ENCODE measurements at places on chromosomes 16 and 17.

DNA sequence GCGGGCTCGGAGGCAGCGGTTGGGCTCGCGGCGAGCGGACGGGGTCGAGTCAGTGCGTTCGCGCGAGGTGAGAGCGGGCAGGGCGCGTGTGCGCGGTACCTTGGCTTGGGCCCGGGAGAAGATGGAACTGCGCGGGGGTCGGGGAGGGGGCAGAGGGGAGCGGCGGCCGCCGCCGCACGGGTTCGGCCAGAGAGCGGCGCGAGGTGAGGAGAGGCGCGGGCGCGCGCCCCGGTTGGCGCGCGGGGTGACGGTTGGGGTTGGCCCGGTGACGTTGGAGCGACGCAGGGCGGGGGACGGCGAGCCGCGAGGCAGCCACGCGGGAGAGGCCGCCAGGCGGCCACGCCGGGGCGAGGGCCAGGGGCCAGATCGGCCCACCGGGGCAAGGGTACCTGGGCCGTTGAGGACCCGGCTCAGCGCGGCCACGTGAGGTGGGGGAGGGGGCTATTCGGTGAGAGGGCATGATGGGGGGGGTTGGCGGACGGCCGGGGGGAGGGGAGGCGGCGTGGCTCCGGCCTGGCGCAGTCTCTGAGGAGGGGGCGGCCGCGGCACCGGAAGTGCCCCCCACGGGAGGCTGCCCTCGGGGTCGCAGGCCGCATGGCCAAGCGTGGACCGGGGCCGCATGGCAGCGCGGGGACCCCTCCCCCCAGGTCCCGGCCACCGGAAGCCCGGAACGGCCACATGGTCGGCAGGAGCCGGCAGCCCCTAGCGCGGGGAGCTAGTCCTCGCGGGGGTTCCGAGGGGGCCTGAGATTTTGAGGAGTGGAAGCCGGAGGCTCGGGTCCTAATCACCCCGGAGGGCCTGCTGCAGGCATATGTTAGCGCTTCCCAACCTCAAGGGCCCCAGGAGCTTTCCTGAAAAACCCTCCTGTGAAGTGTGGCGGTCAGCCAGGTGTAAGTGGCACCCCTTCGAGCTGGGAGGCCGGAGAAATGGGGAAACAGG is 527 bp downstream of the EIF5A start:
- no peak for DNase-seq

DNA sequence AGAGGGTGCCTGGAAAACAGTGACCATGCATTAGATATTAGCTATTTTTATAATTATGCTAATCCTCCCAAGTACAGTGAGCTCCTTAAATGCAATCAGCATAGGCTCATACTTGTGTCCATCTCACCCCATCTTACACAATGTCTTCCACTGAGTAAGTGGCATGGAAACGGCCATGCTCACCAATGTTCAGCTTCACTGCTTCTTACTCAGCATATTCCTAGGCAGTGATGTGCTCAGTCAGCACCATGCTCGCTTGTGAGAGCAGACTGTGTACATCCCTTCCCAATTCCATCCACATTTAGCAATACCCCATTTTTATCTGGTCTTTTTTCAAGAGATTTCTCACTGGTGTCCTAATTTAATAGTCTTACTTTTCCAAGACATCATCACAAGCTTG is 454.8 kb upstream of the SOX9 start:
- DNase-seq, result no peak

DNA sequence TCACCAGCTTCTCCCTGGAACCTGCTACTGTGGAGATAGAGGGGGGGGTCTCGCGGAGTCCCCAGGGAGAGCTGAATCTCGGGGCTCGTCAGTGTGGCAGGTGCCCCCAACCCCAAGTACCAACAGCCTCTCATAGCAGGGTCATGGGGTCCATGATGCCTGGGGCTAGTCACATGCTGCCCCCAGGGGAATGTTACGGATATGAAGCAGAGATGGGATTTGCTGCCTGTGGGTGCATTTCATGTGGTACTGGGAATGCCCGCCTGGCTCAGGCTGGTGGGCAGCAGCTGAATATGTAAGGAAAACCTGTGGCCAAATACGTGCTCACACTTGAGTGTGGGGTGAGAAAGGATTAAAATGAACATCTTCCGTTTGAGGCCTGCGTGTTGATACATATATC is 49.4 kb downstream of the MEAK7 start:
- DNase-seq, result no peak

GRCh38 chr17:29615048-29615385 is 7.7 kb downstream of the CORO6 start:
- no peak for DNase-seq

- DNase-seq, result peak; percentile 1
Measured at GRCh38 chr17:18258356-18259038, at the start of gene FLII. Gene FLII (minus strand): TSS chr17:18258738. CDS start chr17:18258690, 48 bp downstream.

DNA sequence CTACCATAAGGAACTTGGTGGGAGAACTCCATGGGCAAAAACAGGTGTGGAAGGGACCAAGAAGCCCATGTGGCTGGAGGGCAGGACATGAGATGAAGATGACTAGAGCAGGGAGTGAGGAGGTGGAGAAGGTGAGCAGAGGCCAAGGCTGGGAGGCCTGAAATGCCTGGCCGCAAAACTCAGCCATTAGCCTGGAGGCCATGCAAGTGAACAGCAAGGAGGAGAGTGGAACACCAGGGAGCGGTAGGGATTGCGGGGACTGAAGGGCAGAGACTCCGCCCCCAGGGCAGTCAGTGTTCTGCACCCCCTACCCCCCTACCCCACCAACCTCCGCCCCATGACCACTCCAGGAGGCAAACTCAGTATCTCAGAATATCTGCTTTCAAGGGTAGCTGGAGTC is 17.0 kb downstream of the BCL7C start:
- peak; percentile 37 for DNase-seq

DNA sequence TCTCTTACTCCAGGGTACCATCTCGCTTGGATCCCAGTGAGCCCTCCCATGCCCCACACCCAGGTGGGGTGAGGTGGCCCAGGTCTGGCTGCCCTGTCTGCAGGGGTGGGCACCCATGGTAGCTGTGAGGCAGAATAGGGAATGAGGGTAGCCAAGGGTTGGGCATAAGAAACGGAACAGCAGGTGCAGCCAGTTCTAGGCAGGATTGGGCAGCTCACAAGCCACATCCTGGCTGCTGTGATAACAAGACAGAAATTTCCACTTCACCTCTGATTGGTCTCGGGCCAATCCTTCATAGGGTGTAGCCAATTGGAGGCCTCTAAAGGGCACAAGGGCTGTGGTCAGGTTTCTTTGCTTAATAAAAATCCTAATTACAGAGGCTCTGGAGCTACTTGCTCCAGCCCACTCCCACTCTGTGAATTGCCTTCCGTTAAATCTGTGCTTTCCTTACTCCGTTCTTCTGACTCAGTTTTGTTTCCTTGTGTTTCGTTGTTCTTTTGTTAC is 1.5 kb upstream of the ARHGDIG start:
- peak; percentile 79 for DNase-seq
